ENCODE measurements at places on chromosomes 16 and 17.

GRCh38 chr17:77810536-77810935 is 148.0 kb upstream of the TNRC6C start:
- DNase-seq: no peak

- DNase-seq: no peak
Observed at GRCh38 chr17:5446786-5447185, 7.8 kb upstream of the C1QBP start.

DNA sequence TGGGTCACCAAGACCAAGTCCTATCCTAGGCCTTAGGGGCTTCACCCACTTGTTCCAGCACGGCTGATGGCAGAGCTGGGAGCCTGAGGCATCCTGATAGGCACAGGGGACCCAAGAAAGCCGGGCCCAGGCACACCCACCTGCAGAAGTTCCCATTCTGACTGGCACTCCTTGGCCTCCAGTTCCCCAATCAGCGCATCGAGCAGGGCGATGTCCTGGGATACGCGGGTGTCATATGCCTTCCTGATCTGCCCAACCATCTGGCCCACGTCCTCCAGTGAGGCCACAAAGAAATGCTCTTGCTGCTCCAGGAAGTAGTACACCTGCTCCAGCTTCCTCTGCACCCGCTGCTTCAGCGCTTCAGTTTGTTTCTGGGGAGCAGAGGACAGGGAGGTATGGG is 9.6 kb downstream of the MEFV start:
- no peak for DNase-seq

- no peak for DNase-seq
Observed at GRCh38 chr17:39063681-39064069, 87.8 kb downstream of the PLXDC1 start.

DNA sequence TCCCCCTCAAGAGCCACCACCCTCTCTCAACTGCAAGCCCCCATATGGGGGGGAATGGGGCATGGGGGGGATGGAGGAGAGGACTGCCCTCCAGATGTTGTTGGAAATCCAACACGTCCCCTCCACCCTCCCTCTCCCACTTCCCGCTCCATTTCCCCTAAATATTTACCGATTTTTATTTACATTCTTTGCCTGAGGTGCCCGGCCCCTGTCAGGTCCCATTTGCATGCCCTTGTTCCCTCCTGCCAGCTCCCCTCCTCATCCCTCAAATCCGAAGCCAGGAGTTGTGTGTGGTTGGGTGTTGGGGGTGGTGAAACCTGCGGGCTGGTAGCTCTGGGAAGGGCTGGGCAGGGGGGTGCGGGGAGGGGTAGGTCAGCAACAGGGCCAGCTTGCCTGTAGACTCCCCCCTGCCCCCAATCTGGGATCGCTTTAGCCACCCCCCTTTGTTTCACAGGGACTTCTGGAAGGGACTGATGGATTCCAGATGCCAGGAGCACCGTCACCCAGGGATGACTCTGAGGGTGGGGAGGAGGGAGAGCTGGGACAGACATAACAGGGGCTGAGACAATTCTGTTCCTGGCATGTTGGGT is 39.7 kb upstream of the NGFR start:
- no peak for DNase-seq

GRCh38 chr17:49358641-49359247 is 3.3 kb downstream of the ZNF652 start:
- no peak for DNase-seq

- DNase-seq: peak; percentile 56
Observed at GRCh38 chr17:64599187-64599676, 62.9 kb downstream of the SMURF2 start.

DNA sequence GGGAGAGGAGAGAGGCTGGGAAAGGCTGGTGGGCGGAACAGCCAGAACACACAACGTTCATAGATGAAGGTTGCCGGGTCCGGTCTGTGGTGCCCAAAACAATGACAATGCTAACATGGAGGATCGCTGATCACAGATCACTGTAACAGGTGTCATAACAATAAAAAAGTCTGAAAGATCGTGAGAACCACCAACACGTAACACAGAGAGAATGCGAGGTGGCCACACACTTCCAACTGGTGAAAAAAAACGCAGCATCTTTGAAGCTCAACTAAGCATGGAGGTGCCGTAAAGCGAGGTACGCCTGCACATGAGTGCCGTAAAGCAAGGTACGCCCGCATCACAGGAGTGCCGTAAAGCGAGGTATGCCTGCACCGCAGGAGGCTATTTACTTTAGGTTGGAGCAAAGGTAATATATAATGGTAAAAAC is 42.3 kb downstream of the ABR start:
- DNase-seq: no peak

DNA sequence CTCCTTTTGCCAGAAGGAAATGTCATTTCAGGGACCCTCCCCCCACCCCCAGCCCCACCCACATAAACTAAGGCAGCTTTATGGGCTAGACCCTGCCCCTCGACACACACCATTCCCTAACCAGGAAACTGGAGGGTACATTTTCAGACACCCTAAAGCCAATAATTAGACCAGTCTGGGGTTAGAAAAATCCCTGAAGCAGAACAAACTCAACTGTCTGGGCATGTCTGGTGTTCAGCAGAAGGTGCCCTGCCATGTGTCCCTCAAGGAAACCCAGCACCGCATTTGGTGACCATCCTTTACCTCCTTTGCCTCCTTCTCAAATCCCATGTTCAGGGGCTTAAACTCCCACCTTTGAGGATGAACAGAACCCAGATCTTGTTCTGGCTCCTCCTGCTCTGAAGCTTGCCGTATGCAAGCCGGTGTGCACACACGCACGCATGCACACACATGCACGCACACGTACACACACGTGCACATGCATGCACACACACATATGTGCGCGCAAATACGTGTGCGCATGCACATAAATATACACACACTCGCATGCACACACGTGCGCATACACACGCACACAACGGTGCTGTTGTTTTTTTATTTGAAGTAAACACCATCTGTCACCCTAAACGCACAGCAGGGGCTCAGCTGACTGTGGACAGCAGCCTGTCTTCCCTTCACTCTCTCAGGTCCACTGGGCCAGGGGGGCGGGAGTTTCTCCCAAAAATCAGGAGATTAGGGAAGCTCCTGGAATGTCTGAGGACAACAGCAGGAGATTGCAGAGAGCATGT is 156.8 kb upstream of the TNRC6C start:
- DNase-seq: no peak
